ENCODE measurements at places on chromosomes 1 and 21. TPM values are rescaled to one million over a fixed set of nuclear protein-coding genes. Genes with fewer than 3 reads are reported as not detected.

The ANXA9 gene
- 0.32 TPM for total RNA-seq

The SLC30A2 gene
- total RNA-seq, result not detected

The RNU1-2 gene
- total RNA-seq, result 2,369 TPM

The MACF1 gene
- total RNA-seq, result 210 TPM

The RNF186 gene
- not detected for total RNA-seq
